Activated B cell treated with CpG ODN at 0.5 μM for 24 hours (primary cell): ENCODE measurements at places on chromosomes 3 and 15.

DNA sequence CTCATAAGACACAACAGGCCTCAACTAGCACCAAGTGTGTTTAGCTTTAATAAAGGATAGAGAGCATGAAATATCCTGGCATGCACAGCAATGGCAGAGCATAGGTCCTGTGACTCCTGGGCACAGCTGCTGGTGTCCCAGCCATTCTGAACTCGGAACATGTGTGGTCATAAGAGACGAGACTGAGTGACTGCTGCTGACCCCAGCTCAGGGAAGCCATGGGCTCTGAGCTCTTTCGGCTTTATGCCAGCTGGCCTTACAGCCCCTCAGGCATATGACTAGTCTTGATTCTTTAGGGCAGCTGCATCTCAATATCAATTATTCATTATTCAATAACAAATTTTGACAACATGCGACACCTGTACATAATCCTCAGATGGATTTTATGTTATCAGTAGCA lies 62.4 kb upstream of the TOPAZ1 start:
- no peak for DNase-seq

DNA sequence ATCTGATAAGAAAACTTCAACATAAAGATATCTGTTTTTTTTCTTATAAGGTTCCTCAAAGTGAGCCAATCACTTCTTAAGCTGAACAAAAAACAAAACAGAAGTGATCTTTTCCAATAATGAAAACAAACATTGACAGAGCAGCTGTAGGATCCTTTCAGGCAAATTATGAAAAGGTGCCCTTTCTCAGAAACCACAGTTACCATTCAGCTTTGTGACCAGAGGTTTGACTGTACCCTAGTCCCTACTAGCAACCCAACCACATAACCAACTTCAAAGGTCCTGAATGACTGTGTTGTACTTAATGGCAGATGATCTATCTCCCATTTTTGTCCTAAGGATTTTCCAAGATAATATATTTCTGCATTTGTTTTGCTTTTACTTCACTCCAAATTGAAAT lies 39.4 kb upstream of the CCR2 start:
- DNase-seq: no peak

DNA sequence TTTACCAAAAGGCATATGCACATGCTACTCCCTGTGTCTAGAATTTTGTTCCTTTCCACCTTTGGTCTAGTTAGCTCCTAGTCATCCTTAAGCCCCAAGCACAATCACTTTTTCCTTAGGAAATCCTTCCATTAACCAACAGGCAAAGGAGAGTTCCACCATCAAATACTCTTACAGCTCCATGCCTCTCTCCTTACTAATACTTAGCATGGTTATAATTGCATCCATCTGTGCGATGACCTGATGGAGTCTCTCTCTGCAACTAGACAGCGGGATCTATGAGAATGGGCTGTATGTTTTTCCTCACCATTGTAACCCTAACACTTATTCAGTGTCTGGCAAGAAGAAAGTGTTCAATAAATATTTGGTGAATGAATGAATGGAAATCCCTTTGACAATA lies 69.3 kb upstream of the SMAD3 start:
- no peak for DNase-seq

DNA sequence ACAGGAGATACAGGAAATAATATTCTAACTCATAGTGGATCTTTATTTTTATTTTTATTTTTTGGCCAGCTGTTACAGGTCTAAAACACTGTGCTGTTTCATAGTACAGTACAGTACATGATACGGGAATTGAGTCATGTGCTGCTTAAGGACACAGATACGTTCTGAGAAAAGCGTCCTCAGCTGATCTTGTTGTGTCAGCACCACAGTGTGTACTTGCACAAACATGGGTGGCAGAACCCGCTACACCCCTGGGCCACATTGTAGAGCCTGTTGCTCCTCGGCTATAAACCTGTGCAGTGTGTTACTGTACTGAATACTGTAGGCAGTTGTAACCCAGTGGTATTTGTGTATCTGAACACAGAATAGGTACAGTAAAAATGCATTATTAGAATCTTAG lies 183.4 kb downstream of the OR4M2 start:
- DNase-seq: no peak

DNA sequence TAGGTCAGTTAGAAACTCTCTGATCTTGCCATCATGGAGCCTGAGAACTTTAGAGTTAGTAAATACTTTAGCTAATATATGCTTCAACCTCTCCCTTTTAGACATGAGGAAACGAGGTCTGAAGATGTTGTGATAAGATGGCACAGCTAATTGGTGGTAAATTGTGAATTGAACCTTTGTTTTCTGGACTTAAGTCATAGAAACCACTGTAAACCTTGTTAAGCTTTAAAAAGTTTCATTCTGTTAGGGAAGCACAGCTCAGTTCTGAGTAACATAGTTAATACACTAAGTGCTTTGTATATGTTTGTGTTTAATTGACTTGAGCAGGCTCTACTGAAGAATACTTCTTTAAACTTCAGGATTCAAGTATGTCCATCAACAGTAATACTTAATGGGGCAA lies 108.6 kb downstream of the AKAP13 start:
- no peak for DNase-seq

- no peak for DNase-seq
Measured at GRCh38 chr15:62854420-62855084, 188.0 kb upstream of the TPM1 start.

DNA sequence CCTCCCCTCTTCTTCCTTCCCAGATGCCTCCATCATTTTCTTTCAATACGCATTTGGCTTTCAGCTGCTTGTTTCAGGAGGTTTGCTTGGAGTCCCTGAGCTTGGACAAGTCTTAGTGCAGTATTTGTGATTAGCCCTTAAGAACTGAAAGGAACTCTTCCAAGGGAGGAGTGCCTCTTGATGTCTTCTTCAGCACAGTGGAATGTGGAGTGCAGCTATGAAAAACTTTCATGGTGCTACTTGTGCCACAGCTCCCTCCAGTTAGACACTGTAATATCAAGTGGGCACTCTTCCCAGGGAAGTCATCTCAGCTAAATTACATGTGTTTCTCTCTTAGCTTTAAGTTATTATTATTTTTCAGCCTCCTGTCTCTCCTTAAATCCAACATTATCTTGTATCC lies 173.1 kb downstream of the NECTIN3 start:
- DNase-seq: no peak

GRCh38 chr3:185737740-185738680 lies 86.8 kb downstream of the IGF2BP2 start:
- no peak for DNase-seq

GRCh38 chr15:75685195-75685594 lies 27.5 kb downstream of the CSPG4 start:
- no peak for DNase-seq

- no peak for DNase-seq
Measured at GRCh38 chr3:165854696-165855095, 17.5 kb upstream of the BCHE start.

- DNase-seq: no peak
Measured at GRCh38 chr15:40096094-40096891, 12.4 kb downstream of the BMF start.

DNA sequence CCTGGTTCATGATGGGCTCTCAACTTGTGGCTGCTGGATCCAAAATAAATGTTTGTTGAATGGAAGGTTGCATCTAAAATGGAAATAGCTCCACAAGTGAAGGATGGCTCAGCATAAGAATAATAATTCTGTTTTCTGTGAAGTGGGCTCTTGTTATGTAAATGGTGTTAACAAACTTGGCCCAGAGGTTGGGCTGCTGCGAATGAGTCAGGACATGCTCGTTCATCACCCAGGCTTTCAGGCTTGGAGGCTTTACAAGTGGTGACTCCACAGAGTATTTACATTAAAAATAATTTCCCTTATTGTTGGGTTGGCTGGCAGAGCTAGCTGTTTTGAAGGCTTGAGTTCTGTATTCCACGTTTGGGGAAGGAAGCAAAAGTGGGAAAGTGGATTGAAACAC lies 60.5 kb downstream of the ITGB5 start:
- DNase-seq: no peak

GRCh38 chr3:174340624-174341587 lies 518.2 kb upstream of the NAALADL2 start:
- no peak for DNase-seq

DNA sequence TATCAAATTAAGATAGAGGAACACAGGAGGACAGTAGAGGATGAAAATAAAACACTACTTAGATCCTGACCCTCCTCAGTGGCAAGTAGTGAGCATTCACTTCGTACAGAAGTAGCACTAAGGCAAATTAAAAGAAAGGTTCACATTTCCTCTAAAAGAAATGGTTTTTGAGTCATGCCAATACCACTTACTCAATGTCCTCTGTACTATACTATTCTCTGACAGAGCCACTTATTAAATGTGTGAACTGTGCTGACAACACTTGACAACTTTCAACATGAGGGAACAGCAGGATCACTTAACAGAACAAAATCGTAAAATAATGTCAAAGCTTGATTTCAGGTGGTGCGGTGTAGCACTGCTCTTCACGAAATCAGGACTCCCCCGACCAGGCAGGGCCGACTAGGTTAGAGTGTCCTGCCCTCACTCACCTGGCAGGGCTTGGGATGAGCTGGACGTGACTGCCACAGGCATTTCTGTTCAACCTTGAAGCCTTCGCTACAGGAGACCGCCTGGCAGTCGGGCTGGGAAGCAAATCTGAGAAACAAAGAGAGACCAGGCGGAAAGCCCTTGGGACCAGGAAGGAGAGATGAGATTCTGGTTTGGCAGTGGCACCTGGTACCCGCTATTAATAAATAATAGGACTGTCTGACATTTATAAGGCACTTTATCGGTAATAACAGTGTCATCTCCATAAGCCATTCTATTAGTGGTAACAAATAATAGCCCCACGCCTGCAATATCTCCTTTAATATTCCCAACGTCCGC lies 611 bp upstream of the SLC27A2 start:
- no peak for DNase-seq

DNA sequence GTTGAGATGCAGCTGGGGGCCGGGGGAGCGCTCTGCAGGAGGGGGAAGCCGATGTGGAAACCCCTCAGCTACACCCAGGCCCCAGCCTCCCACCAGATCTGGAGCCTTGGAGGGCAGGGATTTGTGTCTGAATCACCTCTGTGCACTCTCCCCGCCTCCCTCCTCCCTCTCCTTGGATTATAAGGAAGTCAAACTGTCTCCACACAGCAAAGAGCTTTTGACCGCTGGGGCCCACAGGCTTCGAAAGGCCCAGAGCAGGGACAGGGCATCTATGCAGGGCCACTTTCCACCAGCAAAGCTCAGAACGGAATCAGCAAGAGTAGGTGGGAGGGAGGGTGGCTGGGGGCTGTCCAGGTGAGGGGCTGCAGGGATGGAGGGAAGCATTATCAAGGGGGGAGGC lies 68.9 kb downstream of the IQSEC1 start:
- DNase-seq: no peak

DNA sequence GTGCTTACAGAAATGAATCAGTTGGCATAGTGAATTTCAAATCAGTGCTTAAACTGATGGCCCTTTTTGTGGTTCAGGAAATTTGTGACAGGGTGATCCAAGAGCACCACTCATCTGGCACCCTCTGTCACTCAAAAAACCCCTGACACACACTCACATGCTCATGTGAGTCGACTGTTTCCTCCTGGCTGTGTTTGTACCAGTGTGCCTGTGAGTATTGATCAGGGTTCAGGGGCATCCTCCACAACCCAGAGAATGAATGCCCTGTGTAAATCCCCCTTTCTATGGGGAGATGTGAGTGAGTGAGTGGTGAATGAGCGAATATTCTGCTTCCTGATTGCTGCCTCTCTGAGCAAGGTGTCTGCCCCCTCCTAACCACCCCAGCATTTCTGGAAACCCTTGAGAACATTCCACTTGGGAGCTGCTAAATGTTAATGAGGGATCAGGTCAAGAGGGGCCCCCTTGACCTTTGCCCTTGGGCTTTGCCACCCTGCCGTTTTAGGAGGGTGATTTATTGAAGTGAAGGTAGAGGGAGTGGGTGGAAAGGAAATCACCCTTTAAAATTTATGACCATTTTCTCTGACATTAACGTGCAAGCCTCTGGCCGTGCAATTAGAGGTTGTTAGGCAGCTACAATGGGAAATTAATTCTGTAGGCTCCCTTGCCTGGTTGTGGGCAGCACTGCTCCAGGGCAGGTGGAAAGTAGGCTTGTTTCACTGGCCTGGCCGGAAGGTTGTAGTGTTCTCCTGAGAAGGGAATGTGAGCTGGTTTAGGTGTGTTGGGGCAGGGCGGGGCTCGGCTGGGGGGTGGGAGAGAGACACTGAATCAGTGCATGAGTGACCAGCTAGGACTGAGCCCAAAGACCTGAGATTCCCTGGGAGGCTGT lies 87.2 kb downstream of the SLCO3A1 start:
- DNase-seq: no peak

DNA sequence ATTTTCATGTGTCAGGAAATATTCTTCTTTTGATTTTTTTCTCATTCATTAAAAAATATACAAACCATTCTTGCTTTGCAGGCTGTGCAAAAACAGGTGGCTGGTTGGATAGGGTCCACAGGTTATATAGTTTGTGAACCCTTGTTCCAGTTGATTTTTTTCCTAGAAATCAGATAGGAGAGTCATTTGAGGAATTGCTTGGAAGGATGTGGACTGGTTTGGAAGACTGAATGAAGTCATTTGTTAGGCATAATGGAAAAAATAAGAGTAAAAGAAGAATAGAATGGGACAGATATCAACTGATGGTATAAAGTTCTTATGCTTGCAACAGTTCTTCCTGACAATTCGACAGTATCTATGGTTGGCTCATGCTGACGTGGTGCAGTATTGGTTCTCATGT lies 189.4 kb downstream of the PTPRG start:
- no peak for DNase-seq

DNA sequence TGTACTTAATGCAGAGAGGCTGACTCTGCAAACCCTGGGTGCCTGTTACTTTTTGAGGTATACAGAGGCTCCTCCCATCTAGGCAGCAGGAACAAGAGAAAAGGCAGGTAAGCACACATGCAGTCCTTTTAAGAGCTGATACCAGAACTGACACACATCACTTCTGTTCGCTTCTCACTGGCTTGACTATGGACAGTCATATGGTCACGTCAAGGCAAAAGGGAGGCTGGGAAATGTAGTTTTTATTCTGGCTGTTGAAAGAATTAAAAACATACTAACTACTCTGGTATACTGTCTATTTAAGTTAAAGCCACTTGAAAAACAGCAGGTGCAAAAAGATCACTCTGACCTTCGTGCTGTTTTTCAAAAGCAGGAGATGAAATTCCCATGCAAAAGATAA lies 218.3 kb downstream of the CTNNB1 start:
- DNase-seq: no peak

GRCh38 chr3:188122571-188123169 lies 31.3 kb upstream of the LPP start:
- no peak for DNase-seq

GRCh38 chr15:68979006-68979405 lies 35.5 kb upstream of the NOX5 start:
- DNase-seq: no peak

GRCh38 chr3:414063-414462 lies 217.5 kb downstream of the CHL1 start:
- no peak for DNase-seq

GRCh38 chr3:78430741-78431140 lies 1337.1 kb downstream of the ROBO1 start:
- no peak for DNase-seq

DNA sequence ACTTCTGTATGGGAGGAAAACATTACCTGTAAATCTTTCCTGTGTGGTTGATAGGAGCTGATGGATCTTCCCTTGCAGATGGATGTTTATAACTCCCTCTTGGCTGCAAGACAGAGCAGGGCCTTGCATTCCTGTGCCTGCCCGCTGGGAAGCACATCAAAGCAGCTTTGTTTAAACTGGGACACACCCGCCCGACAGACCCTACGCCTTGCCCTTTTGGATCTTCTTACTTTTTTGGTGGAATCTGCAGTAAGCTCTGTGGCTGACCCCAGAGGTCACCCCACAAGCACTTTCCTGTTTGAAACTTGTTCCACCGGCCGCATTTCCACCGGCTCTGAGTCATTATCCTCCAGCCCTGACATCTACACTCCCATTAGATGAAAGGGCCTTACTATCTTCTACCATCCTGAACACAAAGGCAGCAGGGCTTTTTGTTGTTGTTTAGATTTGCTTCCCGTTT lies 244.1 kb upstream of the STT3B start:
- DNase-seq: no peak
